Nephron progenitor cell (in vitro differentiated cells): ENCODE measurements at places on chromosomes 3 and 15.

DNA sequence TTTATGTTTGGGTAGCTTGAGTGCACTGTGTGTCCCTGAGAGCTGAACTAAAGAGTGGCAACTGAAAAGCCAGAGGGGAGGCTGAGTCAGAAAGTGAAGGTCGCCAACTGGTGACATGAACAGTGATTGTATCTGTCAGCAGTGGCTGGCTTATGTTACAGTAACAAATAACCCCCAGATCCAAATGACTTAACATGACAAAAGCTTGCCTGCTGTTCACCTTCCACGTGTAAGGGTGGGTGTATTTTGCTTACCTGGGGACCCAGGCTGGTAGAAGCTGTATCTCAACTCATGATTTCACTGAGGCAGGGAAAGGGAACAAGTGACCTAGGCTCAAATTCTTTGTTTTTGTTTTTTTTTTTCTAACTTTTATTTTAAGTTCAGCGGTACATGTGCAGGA lies 147.3 kb downstream of the THSD4 start:
- H3K27me3 ChIP-seq = peaks cover 3% of the 10 kb centered on the region
- DNase-seq = no peak
- peaks cover 5% of the 10 kb centered on the region for H3K4me1 ChIP-seq
- no peak overlapping the region for H3K27ac ChIP-seq
- no peak overlapping the region for H3K4me3 ChIP-seq

DNA sequence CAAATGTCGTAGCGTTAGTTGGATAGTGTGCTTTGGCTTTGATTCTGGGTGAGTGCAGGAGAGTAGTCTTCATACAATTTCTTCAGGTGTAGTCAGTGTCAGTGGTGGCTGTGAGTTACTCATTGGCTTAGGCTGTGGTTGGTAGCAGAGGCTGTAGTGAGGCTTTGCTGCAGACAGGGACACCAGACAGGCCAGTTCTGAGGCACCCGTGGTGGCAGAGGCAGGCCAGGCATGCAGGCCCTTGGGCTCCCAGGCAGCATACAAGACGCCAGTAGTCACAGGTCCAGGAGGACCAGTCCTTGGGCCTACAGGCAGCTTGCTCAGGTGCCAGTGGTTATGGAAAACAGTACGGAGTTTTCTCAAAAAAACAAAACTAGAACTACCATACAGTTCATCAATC lies 61.3 kb downstream of the DMXL2 start:
- peak overlapping the region; percentile 6 for H3K27ac ChIP-seq
- H3K4me3 ChIP-seq = no peak overlapping the region
- H3K36me3 ChIP-seq = no peaks in the 10 kb centered on the region
- H3K27me3 ChIP-seq = no peaks in the 10 kb centered on the region

DNA sequence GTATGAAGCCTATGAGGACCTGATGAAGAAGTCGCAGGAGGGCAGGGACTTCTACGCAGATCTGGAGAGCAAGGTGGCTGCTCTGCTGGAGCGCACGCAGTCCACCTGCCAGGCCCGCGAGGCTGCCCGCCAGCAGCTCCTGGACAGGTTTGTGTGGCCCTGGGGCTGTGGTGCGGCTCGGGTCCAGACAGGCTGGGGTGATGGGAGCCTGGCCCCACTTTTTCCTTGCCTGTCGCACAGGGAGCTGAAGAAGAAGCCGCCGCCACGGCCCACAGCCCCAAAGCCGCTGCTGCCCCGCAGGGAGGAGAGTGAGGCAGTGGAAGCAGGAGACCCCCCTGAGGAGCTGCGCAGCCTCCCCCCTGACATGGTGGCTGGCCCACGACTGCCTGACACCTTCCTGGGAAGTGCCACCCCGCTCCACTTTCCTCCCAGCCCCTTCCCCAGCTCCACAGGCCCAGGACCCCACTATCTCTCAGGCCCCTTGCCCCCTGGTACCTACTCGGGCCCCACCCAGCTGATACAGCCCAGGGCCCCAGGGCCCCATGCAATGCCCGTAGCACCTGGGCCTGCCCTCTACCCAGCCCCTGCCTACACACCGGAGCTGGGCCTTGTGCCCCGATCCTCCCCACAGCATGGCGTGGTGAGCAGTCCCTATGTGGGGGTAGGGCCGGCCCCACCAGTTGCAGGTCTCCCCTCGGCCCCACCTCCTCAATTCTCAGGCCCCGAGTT lies 29.0 kb downstream of the PTPN23 start:
- peaks cover 13% of the 10 kb centered on the region for H3K36me3 ChIP-seq
- no peak overlapping the region for H3K4me3 ChIP-seq
- no peaks in the 10 kb centered on the region for H3K27me3 ChIP-seq

- DNase-seq = no peak
- H3K27ac ChIP-seq = no peak overlapping the region
- H3K27me3 ChIP-seq = no peaks in the 10 kb centered on the region
Measured at GRCh38 chr3:119206611-119207511, 33.5 kb downstream of the UPK1B start.

DNA sequence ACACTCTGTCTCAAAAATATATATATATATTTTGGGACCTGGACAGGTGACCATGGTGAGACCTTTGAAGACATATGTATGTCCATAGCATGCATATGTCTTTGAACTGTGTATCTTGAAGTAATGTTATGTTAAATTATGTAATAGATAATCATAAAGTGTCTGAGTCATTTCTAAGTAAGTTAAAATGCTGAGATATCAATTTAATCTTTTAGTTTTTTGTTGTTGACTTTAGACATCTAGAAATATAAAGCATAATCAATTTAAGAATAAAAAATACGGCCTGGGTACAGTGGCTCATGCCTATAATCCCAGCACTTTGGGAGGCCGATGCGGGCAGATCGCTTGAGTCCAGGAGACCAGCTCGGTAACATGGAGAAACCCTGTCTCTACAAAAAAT lies 12.7 kb upstream of the SETD2 start:
- H3K36me3 ChIP-seq = peaks cover 51% of the 10 kb centered on the region
- no peaks in the 10 kb centered on the region for H3K4me1 ChIP-seq
- no peak overlapping the region for H3K4me3 ChIP-seq
- no peak overlapping the region for H3K27ac ChIP-seq

- H3K4me1 ChIP-seq = no peaks in the 10 kb centered on the region
- DNase-seq = no peak
- H3K27me3 ChIP-seq = no peaks in the 10 kb centered on the region
- no peak overlapping the region for H3K27ac ChIP-seq
- no peak overlapping the region for H3K4me3 ChIP-seq
Measured at GRCh38 chr3:105858017-105858416, 10.8 kb downstream of the CBLB start.

GRCh38 chr3:14461006-14461747 lies 58.8 kb downstream of the SLC6A6 start:
- H3K27ac ChIP-seq = peak overlapping the region; percentile 39
- no peak overlapping the region for H3K4me3 ChIP-seq
- peaks cover 42% of the 10 kb centered on the region for H3K36me3 ChIP-seq
- H3K4me1 ChIP-seq = peaks cover 43% of the 10 kb centered on the region

- peaks cover 4% of the 10 kb centered on the region for H3K27me3 ChIP-seq
- no peak for DNase-seq
- peaks cover 6% of the 10 kb centered on the region for H3K4me1 ChIP-seq
- no peak overlapping the region for H3K27ac ChIP-seq
Measured at GRCh38 chr15:46343196-46343935, 708.5 kb downstream of the SQOR start.

GRCh38 chr3:55801676-55802075 lies 314.6 kb upstream of the WNT5A start:
- H3K27ac ChIP-seq = no peak overlapping the region
- DNase-seq = peak; percentile 16
- H3K27me3 ChIP-seq = peaks cover 5% of the 10 kb centered on the region
- peaks cover 34% of the 10 kb centered on the region for H3K4me1 ChIP-seq
- no peak overlapping the region for H3K4me3 ChIP-seq

- peaks cover 6% of the 10 kb centered on the region for H3K27me3 ChIP-seq
- no peak for DNase-seq
- H3K4me3 ChIP-seq = no peak overlapping the region
- peaks cover 5% of the 10 kb centered on the region for H3K36me3 ChIP-seq
- no peak overlapping the region for H3K27ac ChIP-seq
Measured at GRCh38 chr3:54982807-54983206, 54.9 kb upstream of the LRTM1 start.

- no peak overlapping the region for H3K4me3 ChIP-seq
- H3K27me3 ChIP-seq = no peaks in the 10 kb centered on the region
- no peaks in the 10 kb centered on the region for H3K4me1 ChIP-seq
- H3K36me3 ChIP-seq = no peaks in the 10 kb centered on the region
Measured at GRCh38 chr3:105152987-105153386, 213.7 kb upstream of the ALCAM start.

GRCh38 chr3:49747792-49748480 lies 24.2 kb upstream of the GMPPB start:
- H3K36me3 ChIP-seq = peaks cover 56% of the 10 kb centered on the region
- H3K4me3 ChIP-seq = no peak overlapping the region
- DNase-seq = no peak
- H3K4me1 ChIP-seq = peaks cover 31% of the 10 kb centered on the region
- H3K27me3 ChIP-seq = no peaks in the 10 kb centered on the region
